NCI-H510A (cell line): ENCODE measurements at places on chromosomes 7 and 10.

DNA sequence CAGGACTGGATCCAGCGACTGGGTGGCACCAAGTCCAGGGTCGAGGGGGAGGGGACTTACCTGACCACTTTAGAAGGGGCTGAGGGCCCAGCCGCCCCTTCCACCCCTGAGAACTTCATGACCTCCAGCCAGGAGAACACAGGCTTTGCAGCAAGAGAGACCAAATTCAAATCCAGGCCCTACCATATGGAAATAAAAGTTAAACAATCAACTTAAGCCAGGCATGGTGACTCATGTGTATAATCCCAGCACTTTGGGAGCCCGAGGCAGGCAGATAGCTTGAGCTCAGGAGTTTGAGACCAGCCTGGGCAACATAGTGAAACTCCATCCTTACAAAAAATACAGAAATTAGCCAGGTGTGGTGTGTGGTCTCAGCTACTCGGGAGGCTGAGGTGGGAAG is 61.9 kb downstream of the COL13A1 start:
- no peak for DNase-seq

- DNase-seq, result no peak
These were observed 68.1 kb downstream of the ST7 start for GRCh38 chr7:117021366-117021765.

DNA sequence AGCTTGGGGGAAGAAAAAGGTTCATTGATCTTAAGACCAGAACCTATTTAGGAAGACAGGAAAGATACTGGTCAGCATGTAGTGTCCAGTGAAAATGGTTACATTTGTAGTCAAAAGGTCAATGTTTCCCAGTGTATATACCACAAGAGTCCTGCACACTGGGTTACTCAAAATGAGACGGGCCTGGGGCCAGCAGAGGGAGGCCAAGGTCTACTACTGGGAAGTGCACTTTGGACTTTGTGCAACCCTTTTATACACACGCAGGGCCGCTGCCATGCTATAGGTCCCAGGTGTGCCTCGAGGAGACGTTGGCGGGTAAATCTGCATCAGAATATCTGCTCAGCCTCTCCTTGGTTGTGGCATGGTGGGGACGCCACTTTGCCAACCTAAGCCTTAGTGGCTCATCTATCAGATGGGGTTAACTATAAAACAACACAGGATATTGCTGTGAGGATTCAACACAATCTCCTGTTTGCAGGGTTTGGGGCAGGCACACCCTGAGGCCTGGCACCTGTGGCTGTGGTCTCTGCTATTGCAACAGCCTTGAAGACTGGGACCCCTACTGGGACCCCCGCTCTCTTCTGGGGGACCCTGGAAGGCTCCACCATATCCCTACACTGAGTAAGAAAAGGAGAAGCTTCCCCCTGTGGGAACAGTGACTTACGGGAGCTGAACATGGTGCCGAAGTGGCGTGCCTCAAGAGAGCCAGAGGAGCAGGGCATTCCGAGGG is 19.7 kb downstream of the CLRN3 start:
- no peak for DNase-seq

- DNase-seq, result no peak
These were observed 99.7 kb upstream of the ZEB1 start for GRCh38 chr10:31219306-31219705.

DNA sequence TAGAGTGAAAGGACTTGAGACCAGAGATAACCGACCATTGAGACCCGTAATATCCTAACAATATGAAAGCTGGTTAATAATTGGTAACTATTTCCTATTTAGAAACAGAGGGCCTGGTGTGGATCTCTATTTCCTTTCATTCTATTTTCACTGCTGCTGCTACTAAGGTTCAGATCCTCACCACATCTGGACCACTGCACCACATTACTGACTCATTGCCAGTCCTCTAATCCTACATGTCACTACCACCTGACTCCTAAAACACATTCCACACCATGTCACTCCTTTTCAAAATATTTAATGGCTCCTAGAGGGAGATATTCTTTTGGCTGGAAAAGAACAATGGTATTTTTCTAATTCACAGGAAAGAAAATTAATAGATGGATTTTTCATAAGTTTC is 6.4 kb downstream of the USP54 start:
- DNase-seq, result no peak

GRCh38 chr10:113954409-113954808 is 89.3 kb upstream of the ADRB1 start:
- DNase-seq, result no peak

- no peak for DNase-seq
These were observed 76.3 kb upstream of the PRKAR2B start for GRCh38 chr7:106968160-106968559.

DNA sequence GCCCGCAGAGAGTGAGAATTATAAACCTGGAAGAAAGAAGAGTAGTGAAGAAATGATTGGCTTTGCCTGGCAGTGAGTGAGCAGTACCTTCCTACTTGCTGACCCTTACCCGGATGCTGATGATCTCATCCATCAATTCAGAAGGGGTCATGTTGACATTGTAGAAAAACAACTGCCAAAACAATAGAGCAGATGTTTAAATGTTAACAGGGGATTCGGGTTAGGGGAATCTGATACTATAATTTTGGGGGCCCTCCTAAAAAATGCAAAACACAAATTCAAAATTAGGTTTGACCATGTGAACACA is 78.1 kb downstream of the MYOF start:
- DNase-seq, result no peak

- DNase-seq, result no peak
These were observed 120.7 kb downstream of the PRKAG2 start for GRCh38 chr7:151756076-151756731.

DNA sequence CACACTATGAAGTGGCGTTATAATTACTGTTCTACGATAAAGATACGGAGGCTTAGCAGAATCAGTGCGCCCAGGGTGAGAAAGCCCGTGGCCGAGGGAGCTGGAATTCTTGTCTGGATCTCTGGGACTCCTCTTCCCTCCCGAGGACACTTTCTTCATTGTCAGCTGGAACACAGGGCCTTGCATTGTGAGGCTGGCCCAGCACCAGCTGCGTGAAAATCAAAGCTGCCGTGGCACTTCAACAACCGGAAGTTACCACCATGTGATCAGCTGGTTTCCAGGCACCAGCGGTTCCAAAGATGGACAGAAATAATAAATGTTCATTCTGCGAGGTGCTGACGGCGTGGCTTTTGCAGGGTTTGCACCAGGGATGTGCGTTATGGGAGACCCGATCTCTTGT is 234.0 kb upstream of the PITRM1 start:
- no peak for DNase-seq

GRCh38 chr7:39847227-39847626 is 102.8 kb upstream of the CDK13 start:
- no peak for DNase-seq

GRCh38 chr7:28672397-28672797 is 260.1 kb downstream of the CREB5 start:
- no peak for DNase-seq
